ENCODE measurements at places on chromosomes 3 and 15.

DNA sequence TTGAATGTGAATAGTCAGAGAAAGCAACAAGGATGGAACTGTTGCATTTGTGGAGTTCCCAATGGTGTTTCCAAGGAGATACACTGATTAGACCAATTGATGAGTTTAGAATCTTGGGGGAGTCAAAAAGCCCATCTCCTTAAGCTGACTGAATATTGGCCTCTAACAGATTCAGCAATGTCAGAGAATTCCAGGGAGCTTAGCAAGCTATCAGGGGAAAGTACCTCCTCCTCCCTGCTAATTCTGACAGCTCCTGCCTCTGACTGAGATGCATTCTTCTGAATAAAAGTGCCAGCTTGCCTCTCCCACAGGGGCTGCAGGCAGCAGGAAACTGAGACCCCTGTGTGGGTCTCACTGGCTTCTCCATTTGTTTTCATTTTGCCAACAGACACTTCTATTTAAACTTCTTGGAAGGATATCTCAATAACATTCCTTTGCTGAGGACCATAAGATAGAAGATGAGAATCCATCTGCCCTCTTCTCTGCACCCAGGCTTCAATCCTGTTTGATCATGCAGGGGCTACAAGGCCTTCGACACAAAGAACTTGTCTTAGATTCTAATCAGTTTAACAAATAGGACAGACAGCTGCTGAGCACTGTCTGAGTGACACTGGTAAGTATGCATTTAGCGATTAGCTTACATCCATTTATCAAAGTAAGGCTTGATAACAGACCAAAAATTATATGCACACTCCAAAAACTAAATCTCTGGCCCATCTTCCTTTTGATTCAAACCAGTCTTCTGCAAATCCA lies 1080.8 kb downstream of the TUSC7 start:
- DNase-seq: no peak

GRCh38 chr3:23654571-23654970 lies 151.2 kb upstream of the UBE2E1 start:
- no peak for DNase-seq

GRCh38 chr3:14771593-14772497 lies 46.9 kb upstream of the FGD5 start:
- DNase-seq: no peak

DNA sequence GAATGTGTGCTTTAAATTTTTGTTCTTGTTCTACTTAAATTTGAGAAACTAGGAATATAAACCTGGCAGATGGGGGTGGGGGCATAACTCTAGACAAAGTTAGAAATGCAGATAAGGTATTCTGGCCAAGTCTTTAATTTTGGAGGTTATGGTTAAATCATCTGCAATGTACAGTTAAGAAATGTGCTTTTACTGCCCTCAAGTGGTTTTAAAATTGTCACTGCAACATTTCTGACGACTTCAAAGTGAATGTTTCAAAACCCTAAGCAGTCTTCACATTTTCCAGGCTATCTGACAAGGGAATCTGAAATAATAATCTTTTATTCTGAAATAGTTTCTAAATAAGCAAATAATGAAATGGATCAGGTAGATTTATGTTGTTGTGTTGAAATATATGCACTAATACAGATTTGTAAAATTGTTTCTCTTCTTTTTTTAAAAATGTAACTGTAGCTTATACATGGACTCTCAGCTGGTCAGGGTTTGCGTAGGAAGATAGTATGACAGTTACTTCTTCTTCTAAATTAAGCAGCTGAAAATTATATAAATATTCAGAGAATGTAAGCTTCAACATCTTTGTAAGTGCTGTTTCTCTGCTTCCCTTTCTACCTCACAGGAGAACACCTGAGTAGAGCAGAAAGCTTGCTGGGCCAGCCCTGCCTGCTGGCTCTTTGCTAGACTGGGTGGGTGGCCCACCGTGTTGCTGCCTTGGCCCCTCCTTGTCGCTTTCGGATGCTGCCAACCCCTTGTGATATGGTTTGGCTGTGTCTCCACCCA lies 45.0 kb downstream of the SUCNR1 start:
- no peak for DNase-seq

DNA sequence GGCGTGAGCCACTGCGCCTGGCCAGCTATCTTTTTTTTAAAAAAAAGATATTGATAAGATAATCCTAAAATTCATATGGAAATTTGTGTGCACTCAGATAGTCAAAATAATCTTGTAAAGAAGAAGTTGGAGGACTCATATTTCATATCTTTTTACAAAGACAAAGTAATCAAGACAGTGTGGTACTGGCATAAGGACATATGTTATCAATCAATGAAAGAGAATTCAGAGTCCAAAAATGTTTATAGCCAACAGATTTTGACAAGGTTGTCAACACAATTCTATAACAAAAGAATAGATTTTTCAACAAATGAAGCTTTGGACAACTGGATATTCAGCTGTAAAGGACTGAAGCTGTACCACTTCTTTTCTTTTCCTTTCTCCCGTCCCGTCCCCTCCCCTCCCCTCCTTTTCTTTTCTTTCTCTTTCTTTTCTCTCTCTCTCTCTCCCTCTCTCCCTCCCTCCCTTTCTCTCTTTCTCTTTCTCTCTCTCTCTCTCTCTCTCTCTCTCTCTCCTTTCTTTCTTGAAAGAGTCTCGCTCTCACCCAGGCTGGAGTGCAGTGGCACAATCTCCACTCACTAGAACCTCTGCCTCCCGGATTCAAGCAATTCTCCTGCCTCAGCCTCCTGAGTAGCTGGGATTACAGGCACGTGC lies 126.8 kb downstream of the GSK3B start:
- DNase-seq: no peak

- peak; percentile 59 for DNase-seq
Measured at GRCh38 chr15:64105113-64105704, 9.4 kb downstream of the SNX1 start.

- no peak for DNase-seq
Measured at GRCh38 chr3:66441129-66441528, 59.7 kb downstream of the LRIG1 start.

- no peak for DNase-seq
Measured at GRCh38 chr3:148092624-148093347, 604.9 kb upstream of the AGTR1 start.

GRCh38 chr15:72534523-72534922 lies 60.4 kb downstream of the ARIH1 start:
- DNase-seq: no peak

GRCh38 chr3:189458528-189458927 lies 172.7 kb upstream of the TP63 start:
- DNase-seq: no peak

DNA sequence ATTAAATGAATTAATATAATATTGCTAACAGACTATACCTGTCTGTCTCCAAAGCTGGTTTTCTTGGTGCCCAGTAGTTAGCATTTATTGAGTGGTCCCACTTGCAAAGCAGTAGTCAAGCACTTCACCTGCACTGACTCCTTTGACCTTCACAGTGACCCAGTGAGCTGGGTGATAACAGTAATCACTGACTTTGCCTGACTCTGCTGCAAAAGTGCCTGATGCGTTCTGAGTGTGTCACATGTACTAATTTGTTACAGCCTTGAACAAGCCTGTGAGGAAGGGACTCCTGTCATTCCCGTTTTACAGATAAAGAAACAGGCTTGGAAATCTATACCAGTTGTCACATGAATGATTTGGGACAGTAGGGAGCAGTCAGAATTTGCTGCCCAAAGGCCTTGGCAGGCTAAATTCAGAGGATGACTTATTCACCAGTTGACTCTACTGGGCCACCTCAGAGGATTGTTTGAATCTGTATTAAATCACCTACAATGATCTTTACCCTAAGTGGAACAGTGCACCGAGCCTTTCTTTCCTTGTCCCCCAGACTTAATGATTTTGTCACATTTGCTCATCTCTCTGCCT lies 116.6 kb upstream of the PLXNA1 start:
- no peak for DNase-seq

DNA sequence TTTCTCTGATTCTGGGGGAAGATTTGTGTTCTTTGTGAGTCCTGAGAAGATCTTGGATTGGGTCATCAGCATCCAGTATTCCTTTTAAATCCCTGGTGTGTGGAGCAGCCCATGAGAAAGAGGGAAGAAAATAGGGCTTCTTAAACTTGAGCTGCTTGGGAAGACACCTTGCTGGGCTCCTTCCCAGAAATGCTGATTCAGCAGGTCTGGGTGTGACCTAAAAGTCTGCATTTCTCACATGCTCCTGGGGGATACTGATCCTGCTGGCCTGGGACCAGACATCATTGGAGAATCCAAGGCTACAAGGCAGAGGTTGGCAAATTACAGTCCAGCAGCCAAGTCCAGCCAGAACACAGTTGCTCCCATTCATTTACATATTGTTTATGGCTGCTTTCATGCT lies 54.1 kb upstream of the CMTM7 start:
- DNase-seq: no peak

DNA sequence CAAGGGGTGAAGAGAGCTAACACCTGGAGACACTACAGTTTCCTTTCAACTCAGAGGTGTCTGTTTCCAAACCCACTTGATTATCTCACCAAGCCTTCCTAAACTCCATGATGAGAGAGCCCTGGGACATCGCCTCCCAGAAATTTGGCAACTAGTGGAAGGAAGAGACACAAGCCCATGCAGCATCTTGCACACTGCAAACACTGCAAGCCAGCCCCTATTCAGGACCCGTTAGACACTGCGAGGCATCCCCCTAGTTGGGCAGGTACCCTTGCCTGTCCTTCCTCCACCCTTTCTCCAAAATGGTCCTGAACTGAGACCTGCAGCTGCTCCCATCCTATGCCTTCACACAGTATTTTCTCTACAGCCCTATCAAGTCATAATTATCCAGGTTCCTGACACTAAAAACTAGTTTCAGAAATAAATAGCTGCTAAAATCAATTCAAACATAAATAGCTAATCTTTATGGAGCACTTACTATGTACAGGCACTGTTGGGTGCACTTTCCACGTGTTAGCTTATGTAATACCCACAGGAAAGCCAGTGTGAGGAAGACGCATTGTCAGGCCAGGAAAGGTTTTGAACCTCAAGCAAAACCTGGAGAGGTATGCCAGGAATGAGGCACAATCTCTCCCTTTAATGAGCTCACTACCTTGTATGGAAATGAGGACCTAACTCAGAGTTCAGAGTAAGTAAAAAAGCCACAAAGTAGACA lies 2.8 kb downstream of the MAGI1 start:
- DNase-seq: no peak

GRCh38 chr3:141507392-141508066 lies 20.7 kb downstream of the RASA2 start:
- DNase-seq: no peak

GRCh38 chr3:15892311-15893227 lies 94.8 kb upstream of the ANKRD28 start:
- no peak for DNase-seq

DNA sequence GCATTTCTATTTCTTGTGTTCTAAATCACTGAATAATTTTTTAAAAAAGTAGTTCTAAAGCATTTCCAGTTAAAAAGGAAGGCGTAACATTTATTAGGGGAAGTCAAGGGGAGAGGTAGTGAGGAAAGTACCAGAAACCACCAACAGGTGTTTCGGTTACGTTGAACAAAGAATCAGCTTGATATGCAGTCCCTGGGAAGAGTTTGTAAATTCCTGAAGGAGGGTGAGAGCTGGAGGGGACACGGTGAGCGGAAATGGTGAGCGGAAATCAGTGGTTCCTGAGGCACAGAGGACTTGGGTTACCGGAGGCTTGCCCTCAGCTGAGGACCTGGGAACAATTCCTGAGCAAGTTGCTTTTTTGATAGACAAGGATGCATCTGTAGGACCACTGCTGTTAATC lies 17.8 kb downstream of the MAP2K1 start:
- peak; percentile 53 for DNase-seq

DNA sequence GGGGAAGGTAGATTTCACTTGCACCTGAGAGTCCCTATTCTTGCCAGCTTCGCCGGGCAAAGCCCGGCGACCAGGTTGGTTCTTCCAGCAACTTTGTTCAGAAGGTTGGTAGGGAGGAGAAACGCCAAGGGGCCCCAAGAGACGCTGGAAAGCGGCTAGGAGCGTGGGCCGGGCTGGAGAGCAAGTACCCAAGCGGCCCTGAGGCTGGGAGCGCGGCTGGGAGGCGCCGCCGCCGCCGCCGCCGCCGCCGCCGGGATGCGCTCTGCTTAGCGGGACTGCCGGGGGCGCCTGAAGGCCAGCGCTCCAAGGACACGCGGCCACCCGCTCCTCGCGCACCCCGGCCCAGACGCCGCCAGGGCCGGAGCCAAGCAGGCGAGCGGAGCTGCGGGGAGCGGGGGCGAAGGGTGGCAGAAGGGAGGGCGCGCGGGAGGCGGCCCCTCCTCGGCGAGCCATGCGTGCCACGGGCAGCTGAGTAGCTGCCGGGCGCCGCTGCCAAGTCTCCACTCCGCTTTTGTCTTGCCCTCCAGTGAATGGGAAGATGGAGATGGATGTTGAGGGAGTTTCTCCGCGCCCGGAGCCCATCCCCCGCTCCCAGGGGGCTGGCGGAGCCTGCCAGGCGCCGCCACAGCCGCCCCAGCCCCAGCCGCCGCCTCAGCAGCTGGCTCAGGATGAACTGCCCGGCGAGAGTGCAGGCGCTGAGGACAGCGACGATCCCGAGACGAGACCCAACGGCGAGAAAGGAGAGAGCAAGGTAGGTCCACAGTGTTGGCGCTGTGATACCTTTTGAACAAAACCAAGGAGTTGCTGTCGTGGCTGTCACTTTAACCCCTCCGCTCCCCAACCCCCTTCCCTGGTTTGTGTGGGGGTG lies 227.4 kb upstream of the AZI2 start:
- DNase-seq: no peak

DNA sequence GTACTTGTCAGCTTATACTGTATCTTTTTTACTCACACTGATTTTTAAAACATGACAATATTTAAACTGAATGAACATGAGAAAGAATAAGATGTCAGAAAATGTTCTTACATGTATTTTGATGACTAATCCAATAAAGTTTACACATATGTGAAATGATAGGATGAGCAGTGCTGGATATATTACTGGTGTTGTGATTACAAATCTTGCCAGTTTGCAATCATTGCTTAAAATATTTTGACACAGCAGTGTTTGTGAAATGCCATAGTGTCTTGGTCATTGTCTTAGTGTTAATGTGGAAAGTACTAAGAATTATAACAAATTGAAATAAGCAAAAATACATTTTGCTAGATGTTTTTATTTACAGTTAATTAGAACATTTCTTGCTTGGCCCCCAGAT lies 118.7 kb upstream of the MLF1 start:
- no peak for DNase-seq

- no peak for DNase-seq
Measured at GRCh38 chr3:142595581-142595950, 627 bp upstream of the PLS1 start.

All from upper lobe of left lung (tissue), 6 donors.